ENCODE measurements at places on chromosomes 3 and 15.
A peak's percentile ranks its signal among the peaks of the same experiment; 100 is the strongest.

DNA sequence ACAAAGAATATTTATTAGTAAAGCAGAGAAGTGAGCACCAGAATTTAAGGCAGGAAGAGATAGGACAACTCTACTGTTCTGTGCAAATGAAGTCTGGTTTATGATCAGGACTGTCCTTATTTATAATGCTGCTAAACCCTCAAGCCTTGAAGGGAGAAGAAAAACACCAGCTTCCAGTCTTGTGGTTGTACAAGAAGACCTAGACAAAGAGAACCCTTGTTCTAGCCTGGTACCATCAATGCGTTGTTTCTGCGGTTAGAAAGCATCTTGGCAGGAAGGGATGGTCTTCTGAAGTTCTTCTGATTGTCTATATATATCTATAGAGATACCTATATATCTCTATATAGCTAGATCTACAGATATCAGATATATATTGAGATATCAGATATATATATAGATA lies 33.8 kb downstream of the PDCD10 start:
- no peak for DNase-seq

DNA sequence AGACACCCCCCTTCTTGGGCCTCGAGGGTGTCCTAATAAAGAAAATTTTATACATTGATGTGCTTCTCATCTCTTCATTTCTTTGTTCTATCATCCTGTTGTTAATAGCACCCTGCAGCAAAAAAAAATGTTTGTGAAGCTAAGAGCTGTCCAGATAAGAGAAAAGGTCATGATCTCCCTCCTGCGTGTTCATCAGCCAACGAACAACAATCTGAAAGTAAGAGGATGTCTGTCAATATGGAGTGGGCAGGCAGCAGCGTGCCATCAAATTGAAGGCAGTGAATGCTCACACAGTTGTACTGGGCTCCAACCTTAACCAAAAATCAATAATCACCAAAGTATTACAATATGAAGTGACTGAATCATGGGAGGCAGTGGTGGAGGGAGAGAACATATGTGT lies 418.6 kb upstream of the ONECUT1 start:
- DNase-seq, result no peak

DNA sequence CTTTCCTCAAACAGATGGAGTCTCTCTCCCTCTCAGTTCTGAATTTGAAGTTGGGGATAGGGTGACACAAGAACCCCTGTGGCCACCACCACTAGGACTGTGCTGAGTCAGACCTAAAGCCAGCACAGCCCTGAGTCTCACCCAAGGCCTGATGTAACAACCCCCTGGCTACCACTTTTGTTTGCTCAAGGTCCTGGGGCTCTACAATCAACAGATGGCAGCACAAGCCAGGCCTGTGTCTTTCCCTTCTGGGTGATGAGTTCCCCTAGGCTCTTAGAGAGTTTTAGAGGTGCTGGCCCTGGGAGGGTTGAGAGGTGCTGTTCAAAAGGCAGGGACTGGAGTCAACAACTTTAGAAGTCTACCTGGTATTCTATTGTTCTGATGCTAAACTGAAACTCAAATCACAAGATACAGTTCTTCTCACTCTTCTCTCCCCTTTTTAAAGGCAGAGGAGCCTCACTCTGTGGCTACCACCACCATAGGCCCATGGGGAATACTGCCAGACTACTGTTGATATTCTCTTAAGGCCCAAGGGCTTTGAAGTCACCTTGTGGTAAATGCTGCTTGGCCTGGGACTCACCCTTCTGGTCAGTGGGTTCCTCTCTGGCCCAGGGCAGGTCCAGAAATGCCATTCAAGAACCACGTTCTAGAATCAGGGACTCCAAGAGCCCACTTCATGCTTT lies 6.5 kb downstream of the OR5K4 start:
- peak; percentile 53 for DNase-seq

GRCh38 chr15:61921093-61921492 lies 139.2 kb downstream of the VPS13C start:
- no peak for DNase-seq

GRCh38 chr15:94312946-94313345 lies 81.6 kb downstream of the MCTP2 start:
- DNase-seq, result no peak

- no peak for DNase-seq
These were observed 45.9 kb upstream of the LIMD1 start for GRCh38 chr3:45548681-45549075.

DNA sequence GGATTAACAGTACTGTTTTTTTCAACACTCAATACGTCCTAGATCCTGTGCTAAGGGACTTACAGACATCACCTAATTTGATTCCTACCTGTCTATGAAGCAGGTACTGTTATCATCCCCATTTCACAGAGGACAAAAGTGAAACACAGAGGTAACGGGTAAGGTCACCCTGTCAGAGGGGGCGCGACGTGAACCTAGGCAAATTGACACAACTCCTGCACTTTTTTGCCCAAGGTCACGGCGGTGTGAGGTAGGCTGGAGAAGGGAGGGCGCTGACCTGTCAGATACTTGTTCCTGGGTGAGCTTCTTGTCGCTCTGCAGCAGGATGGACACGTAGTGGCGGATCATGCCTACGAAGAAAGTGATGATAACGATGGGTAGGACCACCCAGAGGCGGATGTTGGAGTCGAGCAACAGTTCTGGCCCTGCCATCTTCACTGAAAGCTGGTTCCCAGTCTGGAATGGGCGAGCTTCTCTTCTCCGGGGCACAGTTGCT lies 363 bp downstream of the EMC3 start:
- DNase-seq, result no peak

GRCh38 chr15:85276921-85277320 lies 103.5 kb upstream of the AKAP13 start:
- DNase-seq, result no peak

DNA sequence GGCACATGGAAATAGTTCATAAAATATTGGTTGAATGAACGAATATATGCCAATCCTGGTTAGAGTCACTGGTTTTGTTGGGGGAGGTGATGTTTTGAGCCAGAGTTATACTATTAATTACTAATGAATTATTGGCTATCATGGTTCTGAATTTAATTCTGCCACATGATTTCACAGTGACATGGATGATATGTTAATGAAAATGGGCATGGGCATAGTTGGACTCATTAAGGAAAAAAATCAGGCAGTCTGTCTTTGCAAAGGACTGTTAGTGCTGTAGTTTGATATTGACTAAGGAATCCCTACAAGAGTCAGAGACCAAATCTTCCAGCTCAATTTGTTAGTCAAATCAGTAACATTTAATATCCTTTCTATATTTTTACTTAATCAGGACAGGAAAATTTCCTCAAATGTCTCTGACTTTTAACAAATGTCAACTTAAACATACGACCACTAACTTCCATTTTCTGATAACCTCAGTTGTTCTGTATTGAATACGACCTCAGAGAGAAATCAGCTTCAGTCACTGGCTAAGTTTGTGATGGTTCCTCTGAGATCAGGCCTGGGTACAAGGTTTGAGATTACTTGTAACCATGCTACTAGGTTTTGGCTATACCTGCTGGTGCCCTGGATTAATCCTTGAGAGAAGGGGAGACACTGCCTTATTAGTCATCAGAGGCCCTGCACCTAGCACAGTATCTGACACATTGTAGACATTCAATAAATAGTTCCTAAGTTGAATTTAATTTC lies 13.3 kb downstream of the NFKBIZ start:
- no peak for DNase-seq

- DNase-seq, result no peak
These were observed 4.2 kb downstream of the TBC1D5 start for GRCh38 chr3:17738219-17738618.

- DNase-seq, result no peak
These were observed 27.2 kb downstream of the TBL1XR1 start for GRCh38 chr3:177169936-177170722.

DNA sequence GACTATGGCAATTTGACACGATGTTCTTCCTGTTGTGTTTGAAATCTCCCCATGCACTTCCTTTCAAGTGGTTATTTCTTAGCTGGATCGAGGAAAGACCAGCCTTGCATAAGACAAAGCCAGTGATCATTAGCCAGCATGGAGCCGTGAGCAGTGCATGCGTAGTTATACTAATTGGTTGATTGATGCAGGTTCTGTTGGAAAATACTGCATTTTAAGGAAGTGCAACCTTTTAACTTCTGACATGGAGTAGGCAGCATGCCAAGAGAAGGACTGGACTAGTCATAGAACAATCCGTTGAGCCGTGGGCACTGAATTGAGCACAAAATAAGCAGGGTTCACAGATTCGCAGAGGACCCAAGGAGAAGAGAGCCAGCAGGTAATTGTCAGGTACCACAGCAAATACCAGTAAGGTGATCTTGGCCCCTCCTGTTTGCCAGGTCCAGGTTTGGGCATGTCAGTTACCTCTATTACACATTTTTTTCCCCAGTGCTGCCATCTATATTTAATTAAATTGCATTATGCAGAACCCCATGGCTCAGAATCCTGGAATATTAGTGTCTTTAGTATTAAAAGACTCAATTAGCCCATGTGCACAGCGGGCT lies 29.0 kb upstream of the BCL6 start:
- DNase-seq, result no peak

DNA sequence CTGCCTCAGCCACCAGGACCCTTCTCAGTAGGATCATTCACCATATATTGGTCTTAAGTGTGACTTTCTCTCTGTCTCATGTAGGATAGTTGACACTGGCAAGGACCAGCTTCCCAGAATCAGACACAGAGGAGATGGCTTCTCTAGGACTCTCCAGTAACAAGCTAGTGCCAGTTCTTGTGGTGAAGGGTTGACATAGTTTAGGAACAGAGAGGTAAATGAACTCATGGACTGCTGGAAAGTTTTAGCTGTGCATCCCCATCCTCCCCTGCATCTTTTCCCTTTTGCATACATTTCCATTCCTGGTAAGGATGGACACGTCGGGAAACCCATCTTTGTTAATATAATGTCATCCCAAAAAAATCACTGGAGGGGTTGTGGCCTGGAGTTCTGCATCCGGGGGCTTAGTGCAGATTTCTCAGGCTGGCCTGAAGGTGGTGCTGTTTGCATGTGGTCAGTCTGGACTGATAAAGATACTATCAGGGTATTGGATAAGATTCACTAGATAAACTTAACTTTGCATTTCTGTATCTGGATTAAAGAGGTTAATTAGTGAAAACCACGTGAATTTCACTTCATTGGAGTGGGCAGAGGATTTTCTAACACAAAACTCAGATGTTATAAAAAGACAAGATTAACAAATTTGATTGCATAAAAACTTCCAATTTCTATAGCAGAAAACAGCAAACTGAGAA lies 110.8 kb downstream of the TBC1D2B start:
- DNase-seq, result no peak

DNA sequence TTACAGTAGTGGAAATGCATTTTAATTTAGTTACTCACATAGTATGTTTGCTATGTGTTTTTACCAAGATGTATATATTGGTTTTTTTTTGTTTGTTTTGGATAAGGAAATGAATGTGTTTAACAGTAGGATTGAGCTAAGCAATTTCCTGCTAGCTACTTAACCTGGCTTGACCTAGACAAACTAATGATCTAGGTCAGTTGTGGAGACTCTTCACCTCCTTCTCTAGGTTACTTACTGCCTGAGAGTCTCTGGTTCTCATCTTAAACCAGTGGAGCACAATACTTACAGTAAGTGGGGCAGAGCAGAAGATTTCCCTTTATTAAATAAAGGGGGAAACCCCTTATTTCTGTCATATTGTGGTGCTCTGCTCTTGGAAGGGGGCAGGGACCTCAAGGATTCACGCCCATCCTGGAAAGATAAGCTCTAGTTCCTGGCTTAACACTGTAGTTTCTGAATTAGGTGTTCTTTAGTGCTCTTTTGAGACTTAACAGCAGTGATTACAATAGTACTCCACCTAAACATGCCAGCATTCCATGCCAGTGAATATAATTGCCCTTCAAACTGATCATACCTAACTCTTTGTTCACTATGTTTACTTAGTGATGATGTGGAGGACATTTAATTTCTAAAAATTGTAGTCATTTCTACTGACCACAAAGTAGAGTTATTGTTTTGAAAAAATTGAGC lies 79.9 kb downstream of the UBP1 start:
- DNase-seq, result no peak

GRCh38 chr3:143825513-143825912 lies 22.8 kb downstream of the SLC9A9 start:
- DNase-seq, result no peak

DNA sequence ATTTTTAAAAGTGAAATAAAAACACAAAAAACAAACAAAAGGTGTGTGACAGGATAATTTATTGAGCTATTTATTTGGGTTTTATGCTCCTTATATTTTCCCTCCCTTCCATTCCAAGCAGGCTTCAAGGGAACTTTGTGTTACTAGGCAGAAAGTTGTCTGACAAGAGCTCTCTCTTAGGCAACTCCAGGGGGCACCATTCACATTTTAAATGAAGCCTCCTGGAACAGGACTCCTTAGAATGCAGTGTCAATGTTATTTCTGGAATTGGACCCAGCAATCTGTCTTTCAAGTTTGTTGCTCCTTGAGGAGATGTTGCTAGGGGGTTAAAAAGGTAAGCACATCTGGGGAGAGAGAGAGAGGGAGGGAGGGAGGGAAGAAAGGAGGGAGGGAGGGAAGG lies 5.4 kb upstream of the RFX7 start:
- DNase-seq, result no peak

Data from GM12864 (cell line).